IMR-90 (cell line): ENCODE measurements at places on chromosomes 4 and X.
A peak's percentile ranks its signal among the peaks of the same experiment; 100 is the strongest.

DNA sequence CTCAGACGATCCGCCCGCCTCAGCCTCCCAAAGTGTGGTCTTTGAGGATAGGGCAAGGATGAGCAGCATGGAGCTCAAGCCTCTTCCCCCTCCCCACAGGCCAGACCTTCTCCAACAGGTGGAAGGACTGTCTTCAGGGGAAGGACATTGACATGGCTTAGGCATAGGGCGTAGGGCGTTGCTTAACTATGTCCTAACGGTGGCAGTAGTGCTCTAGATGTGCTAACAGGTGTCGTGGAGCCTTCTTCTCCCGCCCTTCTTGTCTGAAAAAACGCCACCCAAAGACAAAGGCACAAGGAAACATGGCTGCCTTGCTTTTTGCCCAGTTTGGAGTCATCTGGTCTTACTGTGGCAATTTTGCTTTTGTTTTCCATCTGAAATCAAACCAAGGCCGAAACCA lies 219.8 kb downstream of the OR13H1 start:
- DNase-seq, result peak; percentile 85

GRCh38 chr4:181293541-181293940 lies 949.7 kb upstream of the TENM3 start:
- DNase-seq, result no peak

- DNase-seq, result no peak
Observed at GRCh38 chr4:166458756-166459155, 585.7 kb downstream of the TLL1 start.

DNA sequence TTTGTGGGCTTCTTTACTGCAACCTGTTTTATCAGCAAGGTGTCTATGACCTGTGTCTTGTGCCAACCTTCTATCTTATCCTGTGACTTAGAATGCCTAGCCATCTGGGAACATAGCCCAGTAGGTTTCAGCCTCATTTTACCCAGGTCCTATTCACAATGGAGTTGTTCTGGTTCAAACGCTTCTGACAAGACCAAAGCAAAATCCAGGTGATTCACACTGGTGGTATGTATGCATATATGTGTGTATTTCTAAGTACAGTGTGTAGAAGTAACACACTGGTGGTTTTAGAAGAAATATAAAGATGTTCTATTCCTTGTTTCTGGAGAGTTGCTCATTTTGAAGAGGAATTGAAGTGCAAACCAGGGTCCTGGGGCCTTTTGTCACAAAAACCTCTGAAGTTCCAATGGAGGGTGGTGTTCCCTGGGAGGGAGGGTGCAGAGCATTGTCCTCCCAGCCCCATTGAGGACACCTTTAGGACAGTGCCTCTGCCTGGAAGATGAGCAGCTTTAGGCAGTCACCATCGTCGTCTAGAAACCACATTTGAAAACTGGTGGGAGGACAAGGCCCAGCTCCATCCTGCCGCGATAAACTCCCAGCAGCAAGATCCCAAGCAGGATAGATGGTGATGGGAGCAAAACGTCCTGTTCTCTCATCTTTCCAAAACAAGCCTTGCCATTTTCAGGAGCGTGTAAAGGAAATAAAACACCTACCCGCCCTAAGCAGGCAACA lies 191.4 kb downstream of the TSPAN5 start:
- peak; percentile 57 for DNase-seq

DNA sequence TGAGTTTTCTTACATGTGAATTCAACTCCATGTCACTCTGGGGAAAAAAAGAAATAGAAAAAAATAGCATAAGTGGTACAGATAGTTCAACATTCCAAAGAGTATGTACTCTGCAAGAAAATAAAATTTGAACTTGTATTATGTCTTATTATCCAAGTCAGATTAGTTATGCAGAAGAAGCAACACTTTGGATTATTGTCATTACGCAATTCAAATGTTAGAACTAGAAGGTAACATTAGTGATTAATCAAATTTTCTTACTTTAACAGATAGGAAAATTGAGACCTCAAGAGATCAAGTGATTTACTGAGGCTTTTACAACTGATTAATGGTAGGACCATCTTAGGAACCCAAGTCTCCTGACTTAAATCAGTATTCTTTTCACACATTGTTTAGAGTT lies 159.1 kb downstream of the STIM2 start:
- DNase-seq, result no peak

GRCh38 chr4:81743731-81744435 lies 272.2 kb upstream of the RASGEF1B start:
- no peak for DNase-seq

DNA sequence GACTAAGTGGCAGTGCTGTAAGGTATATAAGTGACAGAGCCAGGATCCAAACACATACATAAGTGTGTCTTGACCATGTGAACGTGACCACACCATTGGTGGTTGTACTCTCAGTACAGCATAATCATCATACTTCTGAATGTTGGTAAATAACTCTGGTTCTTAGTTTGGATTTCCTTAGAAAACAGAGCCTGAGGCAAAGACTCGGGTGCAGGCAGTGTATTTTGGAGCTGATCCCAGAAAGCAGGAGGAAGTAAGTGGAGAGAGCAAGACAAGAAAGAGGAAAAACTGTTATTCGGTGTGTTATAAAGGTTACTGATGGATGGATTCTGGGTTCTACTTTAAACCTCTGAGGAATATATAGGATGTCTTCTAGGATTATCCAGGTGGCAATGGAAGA lies 127.9 kb downstream of the SLC39A8 start:
- DNase-seq, result no peak

- DNase-seq, result no peak
Observed at GRCh38 chr4:27121830-27122229, 261.2 kb downstream of the STIM2 start.

GRCh38 chrX:123188081-123188480 lies 4.0 kb downstream of the GRIA3 start:
- DNase-seq, result no peak

DNA sequence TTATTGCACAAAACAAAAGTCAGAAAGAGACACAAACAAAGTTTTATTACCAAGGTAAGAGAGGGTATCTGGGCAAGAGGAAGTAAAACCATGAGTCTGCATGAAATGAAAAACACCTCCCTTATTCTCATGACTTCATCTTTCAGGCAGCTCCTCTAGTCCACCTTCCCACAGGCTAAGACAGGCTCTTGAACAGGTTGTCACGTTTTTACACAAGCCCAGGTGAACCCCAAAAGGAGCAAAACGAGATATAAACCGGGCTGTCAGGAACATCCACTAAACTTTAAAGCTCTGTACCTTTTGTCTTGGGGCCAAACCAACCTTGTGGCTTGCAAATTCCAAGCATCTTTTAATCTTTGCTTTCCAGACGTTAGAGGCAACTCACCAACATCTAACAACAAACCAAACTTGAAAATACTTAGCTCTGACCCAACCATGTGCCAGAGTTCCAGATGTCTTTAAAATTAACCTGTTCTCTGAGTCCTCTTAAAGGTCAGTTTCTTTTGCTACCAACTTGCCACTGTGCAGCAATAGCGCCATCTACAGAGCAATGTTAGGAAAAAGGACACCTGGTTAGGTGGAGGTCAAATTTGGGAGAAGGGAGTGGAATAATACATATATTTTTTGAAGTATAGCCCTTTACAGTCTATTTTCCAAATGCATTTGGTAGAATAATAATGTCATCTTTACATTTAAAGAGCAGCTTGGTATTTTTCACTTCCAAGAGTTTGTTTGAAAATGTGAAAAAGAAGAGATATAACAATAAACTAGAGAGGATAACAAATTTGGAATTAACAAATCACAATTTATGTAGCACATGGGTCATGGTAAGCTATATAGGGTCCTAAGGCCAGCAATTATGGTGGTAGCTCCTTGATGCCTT lies 73.1 kb downstream of the QRFPR start:
- DNase-seq, result peak; percentile 34

DNA sequence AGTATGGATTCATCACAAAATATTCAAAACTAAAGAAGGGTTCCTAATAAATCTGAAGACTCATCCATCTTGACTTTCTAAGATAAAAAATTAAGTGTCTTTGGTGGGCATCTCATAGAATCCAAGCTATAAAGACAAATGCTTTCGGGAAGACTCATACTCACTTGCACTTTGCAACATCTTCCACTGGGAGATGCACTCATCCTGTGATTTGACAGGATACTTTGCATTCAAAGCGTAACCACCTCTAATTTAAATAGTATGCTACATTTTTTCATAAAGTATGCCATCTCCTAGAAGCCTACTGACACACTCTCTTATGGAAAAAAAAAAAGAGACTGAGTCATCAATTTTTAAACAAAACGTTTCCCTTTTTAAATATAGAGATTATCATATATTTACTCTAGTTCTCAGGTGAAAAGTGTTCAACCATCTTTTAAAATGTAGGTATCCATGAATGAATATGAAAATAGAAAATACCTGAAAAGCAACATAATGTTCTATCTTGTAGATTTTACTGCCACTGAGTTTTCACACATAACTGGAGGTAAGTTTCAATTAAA lies 119.6 kb downstream of the KLHL13 start:
- peak; percentile 63 for DNase-seq

DNA sequence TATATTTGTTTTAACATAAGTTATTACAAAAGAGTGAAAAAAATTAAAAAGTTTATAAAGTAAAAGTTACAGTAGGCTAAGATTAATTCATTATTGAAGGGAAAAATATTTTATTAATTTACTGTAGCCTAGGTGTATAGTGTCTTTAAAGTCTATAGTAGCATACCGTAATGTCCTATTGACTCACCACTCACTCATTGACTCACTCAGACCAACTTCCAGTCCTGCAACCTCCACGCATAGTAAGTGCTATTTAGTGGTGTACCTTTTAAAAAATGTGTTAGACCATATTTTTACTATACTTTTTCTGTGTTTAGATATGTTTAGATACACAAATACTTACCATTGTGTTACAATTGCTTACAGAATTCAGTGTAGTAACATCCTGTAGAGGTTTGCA lies 841.1 kb downstream of the CENPC start:
- DNase-seq, result no peak

DNA sequence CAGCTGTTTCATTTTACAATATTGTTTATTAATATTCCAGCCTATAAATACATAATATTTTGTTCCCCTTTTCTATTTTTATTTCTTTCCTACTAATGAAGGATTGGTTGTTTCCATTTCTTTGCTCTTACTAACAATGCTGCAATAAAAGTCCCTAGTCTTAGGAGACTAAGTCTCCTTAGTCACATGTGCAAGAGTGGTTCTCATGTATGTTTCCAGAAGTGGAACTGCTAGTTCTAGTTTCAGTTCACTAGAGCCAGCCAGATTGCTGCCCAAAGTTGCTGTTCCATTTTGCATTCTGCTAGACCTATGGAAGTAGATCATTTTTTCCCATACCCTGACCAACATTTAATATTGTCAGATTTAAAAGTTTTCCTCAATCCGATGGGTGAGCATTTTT lies 44.3 kb downstream of the CNGA1 start:
- DNase-seq, result no peak

- DNase-seq, result no peak
Observed at GRCh38 chr4:94540476-94540875, 88.7 kb downstream of the PDLIM5 start.

DNA sequence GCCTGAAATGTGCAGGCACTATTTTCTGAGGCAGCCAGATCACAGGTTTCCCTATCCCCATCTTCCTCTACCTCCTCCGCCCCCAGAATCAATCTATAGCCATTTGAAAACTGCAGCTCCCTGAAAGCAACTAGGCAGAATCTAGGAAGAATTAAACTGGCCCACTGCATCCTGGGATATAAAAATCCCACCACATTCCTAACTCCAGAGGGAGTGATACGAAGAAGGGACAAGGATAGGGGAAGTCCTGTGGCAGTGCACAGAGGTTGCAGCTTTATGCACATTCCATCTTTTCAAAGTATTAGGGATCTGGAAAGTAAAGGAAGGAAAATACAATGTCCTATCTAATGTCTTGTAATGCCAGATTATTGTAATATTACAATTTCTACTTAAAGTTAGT lies 18.3 kb upstream of the HERC3 start:
- DNase-seq, result peak; percentile 42

DNA sequence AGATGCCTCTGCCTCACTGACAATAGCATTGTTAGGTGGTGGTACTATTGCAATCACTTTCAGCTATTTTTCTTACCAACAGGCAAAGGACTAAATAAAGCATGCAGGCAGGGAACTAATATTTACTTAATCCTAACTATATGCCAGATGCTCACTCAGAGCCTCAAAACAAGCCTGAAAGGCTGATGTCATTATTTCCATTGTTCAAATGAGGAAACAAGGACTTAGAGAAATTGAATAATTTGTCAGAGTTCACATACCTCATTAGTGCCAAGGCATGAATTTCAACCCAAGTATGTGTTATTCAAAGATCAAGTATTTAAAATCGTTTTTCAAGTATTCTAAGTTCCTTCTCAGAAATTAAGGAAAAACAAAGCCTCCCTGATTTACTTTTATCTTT lies 374.9 kb upstream of the TECRL start:
- DNase-seq, result no peak

DNA sequence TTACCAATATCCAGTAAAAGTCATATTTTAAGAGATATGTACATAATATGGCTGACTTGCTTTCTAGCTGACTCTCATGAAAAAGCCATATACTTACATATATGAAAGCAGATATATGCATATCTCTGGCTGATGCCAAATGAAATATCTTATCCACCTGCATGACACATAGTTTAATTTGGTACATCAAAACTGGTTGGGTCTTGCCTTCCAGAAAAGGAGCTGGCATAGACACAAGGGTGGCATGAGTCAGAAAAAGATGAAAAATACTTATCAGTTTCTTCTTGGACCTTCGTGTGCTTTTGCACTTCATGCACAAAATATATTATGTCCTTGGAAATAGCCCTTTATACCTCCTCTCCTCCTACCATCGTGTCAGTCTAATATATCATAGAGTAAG lies 32.1 kb downstream of the TIGD4 start:
- DNase-seq, result no peak

- DNase-seq, result peak; percentile 12
Observed at GRCh38 chrX:66677430-66677829, 38.6 kb upstream of the EDA2R start.

DNA sequence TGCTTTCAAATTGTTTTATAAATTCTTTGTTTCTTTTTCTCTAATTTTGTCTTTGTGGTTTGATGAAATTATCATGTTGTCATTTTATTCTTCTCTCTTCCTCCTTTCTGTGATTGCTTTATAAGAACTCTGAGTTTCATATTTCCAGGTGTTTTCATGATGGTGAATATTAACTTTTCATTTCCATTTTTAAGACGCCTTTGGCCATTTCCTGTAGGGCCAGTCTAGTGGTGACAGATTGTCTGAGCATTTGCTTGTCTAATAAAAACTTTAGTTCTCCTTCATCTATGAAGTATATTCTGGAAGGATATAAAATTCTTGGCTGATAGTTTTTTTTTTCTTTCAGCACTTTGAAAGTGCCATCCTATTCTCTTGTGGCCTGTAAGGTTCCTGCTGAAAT lies 128.1 kb downstream of the FAM13A start:
- no peak for DNase-seq

- DNase-seq, result peak; percentile 72
Observed at GRCh38 chr4:6546681-6547447, 28.1 kb upstream of the MAN2B2 start.
